Fibroblast of skin of scalp (primary cell): ENCODE measurements at places on chromosomes 3 and 15.

- DNase-seq = no peak
Observed at GRCh38 chr15:83991163-83991562, 244.4 kb upstream of the GOLGA6L4 start.

DNA sequence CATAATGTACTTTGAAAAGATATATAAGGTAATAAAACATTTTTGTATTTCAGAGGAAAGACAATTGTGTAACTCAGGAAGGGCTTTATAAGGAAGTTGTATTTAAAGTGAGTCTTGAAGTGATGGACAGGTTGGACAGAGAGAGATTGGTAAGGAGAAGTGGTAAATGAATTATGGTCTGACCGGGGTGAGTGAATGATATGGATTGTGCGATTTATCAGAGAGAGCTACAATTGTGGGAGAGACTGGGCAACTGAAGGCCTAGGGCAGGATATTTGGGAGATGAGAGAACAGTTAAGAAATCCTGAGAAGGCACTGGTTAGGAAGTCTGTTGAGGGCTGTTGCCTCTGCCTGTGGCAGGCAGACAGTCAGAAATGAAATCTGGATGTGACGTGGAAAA lies 14.8 kb downstream of the IL1RAP start:
- no peak for DNase-seq

DNA sequence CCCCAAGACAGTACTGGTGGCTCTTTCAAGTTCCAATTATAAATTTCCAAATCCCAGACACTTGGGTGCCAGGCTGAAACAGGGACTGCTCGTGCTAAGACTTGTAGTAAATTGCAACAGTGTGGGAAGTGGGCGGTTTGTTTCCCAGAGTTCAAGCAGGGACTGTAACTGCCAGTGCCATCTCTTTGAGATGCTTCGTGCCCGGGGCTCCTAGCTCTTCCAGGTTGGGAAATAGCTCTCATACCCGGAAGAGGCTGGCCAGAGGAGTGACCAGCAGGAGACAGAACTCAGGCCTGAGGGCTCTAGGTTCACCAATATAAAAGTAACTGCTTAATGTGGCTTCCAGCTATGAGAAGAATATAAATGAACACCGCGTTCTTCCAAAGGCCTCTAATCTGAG lies 54.0 kb upstream of the NEO1 start:
- DNase-seq = no peak

DNA sequence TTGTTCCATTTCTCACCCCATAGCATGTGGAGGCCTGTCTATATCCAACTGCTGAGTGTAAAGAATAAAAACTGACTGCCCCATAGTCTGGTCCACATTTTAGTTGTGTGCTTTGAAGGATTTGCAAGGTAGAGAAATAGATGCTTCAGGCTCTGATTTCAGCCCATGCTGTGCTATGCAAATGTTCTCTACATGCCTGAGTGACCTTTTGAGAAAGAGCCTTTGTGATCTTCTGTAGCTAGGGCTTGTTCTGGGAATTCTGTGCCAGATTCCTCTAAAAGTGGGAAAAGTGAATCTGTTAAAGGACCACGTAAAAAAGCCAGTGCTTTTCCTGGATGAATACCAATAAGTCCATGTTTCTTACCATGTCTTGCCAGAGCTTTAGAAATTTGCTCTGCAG lies 5.2 kb downstream of the KCTD6 start:
- DNase-seq = no peak

DNA sequence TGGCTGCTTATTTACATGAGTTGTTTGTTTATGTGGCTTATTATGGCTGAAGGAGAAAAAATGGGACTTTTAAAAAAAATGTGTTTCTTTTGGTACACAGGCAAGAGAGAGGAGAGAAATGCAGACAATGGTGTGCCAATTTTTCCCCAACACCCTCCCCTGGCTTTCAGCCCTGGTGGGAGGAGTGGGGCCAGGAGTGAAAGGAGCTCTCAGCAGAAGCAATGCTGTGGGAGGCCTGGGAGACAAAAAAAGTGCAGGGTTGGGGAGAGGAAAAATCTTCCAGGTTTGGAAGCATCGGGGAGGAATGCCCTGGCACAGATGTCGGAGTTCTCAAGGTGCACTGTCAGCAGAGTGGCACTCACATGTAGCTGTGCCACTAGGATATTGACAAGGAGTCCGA lies 117.7 kb upstream of the FOXB1 start:
- no peak for DNase-seq

DNA sequence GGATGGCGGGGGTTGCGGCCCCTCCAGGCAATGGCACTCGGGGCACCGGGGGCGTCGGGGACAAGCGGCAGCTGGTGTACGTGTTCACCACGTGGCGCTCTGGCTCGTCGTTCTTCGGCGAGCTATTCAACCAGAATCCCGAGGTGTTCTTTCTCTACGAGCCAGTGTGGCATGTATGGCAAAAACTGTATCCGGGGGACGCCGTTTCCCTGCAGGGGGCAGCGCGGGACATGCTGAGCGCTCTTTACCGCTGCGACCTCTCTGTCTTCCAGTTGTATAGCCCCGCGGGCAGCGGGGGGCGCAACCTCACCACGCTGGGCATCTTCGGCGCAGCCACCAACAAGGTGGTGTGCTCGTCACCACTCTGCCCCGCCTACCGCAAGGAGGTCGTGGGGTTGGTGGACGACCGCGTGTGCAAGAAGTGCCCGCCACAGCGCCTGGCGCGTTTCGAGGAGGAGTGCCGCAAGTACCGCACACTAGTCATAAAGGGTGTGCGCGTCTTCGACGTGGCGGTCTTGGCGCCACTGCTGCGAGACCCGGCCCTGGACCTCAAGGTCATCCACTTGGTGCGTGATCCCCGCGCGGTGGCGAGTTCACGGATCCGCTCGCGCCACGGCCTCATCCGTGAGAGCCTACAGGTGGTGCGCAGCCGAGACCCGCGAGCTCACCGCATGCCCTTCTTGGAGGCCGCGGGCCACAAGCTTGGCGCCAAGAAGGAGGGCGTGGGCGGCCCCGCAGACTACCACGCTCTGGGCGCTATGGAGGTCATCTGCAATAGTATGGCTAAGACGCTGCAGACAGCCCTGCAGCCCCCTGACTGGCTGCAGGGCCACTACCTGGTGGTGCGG lies 1.9 kb downstream of the CHST2 start:
- peak; percentile 76 for DNase-seq

DNA sequence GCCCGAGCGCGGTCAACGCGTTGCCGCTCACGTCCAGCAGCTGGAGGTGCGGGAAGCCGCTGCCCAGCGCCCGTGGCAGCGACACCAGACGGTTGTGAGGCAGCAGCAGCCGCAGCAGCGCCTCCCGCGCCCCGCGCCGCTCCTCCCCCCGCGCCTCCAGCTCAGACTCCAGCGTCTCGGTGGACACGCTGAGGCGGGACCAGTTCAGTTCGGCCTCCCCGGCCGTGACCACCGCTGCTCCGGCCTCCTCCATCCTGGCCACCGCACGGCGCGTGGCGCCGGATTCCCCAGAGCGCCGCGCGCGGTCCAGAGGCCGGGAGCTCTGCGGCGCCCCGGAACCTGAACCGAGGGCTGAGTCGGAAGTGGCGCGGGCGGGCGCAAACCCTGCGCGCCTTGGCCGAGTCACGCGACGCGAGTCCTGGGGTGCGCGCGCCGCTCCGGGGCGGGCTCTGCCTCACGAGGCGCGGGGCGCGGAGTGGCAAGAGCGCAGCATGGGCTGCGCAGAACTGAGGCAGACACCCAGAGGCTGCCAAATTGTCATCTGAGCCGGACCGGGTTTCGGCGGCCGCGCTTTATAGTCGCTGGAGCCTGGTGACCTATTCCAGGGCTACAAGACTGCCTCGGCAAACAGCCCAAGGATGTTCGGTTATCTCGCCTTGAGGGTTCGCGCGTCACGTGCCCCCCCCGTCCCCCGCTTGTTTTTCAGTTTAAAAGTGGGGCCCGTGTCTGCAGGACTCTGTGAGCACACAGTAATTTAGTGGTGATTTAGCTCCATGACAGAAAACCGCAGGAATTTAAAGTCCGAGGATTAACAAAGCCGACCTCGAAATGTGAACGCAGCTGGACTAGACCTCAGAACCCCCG lies at the start of gene LRRC58:
TSS of gene LRRC58 (minus strand) at position 364 of the 864 bp plus-strand sequence. CDS start at position 253, 111 bp downstream.
- peak; percentile 93 for DNase-seq

GRCh38 chr15:73005446-73005845 lies 46.8 kb upstream of the NEO1 start:
- DNase-seq = no peak

GRCh38 chr3:14598143-14598569 lies 53.4 kb upstream of the CCDC174 start:
- peak; percentile 48 for DNase-seq

GRCh38 chr3:71926262-71926600 lies 141.3 kb upstream of the PROK2 start:
- peak; percentile 14 for DNase-seq

GRCh38 chr3:59632760-59633573 lies 583.1 kb upstream of the CFAP20DC start:
- peak; percentile 82 for DNase-seq

DNA sequence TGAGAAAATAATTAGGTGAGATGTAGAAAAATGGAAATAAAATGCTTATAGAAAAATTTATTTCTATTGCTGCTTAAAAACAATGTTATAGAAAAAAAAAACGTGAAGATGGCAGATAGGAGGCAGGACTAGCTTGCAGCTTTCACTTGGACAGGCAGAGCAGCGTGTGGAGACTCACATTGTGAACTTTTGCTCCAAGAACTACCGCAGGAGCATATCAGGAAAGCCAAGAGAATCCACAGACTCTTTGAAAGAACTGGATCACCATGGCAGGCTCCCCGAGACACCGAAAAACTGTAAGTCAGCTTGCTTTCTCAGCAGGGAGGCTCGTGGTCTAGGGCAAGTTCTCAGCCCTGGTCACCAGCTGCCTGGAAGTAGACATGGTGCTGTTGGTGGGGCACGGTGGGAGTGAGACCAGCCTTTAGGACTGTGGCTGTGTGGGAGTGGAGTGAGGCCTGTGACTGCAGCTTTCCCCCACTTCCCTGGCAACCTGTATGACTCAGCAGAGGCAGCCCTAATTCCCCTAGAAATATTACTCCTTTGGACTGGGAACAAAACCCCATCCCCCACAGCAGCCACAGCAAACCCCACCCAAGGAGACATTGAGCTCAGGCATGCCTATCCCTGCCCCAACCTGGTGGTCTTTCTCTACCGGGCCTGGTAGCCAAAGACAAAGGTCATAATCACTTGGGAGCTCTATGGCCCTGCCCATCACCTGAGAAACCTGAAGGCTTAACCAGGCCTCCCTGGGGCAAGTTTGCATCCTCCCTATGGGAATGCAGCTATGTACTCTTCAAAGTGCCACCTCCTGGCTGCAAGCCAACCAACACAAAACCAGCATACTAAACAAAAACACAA lies 22.8 kb downstream of the STRIT1 start:
- peak; percentile 11 for DNase-seq

- peak; percentile 63 for DNase-seq
Observed at GRCh38 chr3:72485641-72486040, 362.6 kb downstream of the SHQ1 start.

GRCh38 chr3:113070072-113070640 lies 79.4 kb downstream of the GTPBP8 start:
- peak; percentile 80 for DNase-seq

DNA sequence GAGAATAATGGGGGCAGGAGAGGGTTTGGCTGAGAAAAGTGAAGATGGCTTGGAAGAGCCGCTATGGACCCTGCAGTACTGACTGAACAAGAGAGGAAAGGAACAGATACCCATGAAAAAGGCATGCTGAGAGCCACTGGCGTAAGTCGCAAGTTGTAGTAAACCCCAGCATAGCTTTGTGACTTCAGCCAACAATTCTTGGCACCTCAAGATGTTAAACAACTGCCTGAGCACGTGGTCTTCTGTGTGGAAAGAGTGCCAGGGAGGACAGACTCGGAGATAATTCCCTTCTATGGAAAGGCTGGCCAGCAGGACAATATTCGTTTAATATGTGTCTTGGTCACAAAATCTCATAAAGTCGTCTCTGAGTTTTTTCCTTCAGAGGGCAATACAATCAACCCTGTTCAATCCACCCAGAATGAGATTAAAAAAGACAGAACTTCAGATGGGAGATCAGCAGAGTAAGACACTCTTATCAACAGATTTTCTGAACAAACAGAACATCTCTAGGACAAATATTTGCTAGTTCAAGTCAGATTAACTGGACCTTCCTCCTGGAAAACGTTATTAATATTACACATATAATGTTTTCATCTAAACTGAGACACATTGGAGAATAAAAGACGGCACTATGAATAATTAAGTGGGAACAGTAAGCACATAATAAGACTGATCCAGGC lies 49.2 kb downstream of the NEK10 start:
- DNase-seq = no peak

DNA sequence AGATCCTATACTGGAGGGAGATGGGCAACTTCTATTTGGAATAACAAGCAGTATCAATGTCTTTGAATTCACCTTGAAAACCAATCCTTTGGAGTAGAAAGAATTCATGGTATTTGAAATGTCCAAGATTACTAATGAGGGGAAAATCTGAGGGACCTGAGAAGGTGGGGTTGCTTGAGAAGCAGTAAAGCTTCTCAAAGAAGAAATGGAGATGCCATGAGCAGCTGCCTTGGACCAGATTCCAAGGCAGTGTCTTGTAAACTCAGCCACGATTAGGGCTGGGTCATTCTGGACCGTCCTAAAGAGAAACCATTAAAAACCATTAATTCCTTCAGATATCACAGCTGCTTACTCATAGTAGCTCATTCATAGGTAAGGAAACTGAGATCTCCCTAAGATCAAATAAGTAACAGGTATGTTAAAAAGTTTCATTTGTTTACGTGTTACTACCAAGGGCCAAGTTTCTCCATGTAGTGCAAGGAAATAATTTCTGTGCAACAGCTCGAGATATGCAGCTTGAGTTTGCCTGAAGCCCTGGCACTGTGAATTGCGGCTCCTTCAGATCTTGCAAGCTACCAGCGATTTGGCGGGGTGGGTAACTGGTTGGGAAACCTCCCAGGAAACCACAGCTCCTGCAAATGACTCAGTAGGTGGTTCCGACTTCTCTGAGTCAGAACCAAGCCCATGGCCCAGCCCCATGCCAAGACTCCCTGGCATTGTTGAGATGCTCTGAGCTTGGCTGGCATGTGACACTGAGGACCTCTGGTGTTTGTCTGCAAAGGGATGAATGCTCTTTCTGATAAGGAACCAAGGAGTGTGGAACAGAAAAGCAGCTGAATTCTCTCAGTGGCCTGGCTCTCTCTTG lies 296.8 kb downstream of the RORA start:
- peak; percentile 52 for DNase-seq

DNA sequence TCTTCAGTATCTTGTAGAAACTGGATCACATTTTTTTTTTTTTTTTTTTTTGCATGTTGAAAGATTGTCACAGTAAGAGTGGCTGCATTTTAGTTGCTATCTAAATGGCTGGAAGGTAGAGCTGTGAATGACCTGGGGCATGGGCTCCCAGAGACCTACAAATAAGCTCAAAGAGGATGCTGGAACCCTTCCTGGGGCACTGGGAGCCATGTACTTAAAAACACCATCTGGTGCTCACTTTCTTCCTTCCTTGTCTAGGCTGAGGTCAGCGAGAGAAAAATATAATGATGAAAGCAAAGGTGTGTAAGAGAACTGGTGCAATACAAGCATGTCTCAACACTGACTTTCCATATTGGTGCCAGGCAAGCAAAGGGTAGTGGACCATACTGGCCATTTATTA lies 323.9 kb downstream of the SV2B start:
- DNase-seq = no peak

GRCh38 chr3:104190681-104191080 lies 1176.0 kb upstream of the ALCAM start:
- no peak for DNase-seq

GRCh38 chr3:123444744-123445143 lies 4.1 kb downstream of the ADCY5 start:
- no peak for DNase-seq

GRCh38 chr15:99477791-99478471 lies 87.9 kb upstream of the MEF2A start:
- no peak for DNase-seq
